ENCODE measurements at places on chromosomes 4 and X.

DNA sequence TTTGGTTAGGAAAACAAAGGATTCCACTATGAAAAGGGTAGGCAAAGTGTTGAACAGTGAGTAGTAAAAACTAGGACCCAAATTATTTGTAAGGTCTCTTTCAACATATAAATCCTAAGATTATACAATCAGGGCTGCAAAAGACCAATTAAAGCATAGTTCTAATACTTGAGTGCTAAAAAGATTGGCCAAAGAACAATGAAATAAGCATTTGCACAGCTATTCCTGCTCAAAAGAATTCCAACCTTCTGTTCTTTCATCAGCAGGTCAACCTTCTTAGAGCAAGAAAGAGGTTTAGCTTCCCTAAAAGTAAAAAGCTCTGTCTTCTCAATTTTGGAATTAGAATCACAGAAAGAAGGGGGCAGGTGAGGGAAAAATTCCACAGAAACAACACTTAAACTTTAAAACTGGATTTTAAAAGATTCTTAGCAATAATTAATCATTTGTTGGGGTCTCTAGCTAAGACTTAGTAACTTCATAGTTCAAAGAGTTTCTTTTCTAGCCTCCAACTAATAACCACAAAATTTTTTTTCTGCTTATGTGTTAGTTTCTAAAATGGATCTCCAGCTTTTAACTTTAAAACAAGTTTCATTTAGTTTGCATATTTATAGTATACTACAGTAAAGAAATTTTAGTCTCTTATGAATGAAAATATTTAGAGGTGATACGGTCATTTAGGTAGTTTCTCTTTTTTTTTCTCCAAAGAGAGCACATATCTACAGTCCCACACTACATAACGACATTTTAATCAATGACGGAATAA lies 16.3 kb downstream of the TSPAN5 start:
- no peak for DNase-seq

DNA sequence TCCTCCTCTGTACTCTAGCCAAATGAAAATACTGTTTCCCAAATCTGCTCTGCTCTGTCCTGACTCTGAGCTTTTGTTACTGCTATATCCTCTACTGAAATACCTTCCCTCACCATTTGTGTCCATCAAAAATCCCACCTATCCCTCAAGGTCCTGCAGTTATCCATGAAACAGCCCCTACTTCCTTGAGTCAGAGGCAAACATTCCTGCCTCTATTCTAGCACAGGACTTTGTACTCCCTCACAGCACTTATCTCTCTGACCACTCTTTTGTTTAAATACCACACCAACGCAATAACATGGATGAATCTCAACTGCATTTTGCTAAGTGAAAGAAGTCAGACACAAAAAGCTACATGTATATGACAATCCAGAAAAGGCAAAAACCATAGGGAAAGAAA lies 10.5 kb upstream of the RNF128 start:
- DNase-seq, result no peak

DNA sequence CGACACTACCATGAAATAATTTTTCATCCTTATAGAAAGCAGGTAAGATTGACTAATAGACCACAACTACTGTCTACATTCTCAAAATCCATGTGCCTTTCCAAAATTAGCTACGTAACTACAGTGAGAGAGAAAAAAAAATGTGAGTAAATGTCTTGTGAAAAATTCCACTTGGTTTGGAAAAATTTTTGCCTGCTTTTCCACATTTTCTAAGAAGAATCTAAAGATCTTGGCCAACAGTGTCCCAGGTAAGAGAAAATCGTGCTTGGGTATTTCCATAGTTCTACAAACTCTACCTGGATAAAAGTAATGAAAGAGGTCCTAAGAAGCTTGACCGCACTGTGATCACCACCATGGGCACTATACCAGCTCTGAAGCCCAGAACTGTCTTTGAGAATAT lies 1.4 kb upstream of the CLCN3 start:
- DNase-seq, result no peak

- DNase-seq, result no peak
These were observed 1226.6 kb upstream of the ADGRL3 start for GRCh38 chr4:59973492-59973891.

DNA sequence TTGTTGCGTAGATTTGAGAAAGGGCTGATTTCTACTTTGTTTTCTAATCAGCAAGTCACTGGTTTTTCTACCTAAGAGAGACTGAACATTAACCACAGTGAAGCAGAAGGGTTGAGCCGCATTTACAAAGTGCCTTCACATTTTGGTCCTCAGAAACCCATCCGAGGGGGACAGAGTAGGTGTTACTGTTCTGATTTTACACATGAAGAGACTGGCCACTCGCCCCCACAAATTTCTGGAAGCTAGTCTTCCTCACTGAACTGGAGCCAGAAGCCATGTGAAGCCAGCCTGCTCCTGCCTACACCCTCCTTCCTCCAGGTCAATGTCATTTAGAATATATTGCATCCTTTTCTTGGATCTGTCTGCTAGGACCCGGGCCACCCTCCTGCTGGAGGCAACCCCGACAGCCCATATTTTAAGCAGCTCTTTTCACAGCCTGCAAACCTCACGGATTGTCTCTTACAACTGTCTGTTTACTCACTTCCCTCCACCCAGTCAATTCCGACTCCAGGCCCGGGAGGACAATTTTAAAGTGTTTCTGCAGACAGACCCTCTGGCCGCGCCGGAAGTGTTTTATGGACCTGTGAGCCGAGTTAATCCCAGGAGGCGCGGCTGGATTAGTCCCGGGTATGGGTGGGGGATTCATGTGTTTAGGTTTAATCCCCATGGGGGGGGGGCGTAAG lies 73.2 kb upstream of the BCOR start:
- DNase-seq, result no peak

GRCh38 chrX:10120331-10120730 lies 36.4 kb upstream of the CLCN4 start:
- no peak for DNase-seq

DNA sequence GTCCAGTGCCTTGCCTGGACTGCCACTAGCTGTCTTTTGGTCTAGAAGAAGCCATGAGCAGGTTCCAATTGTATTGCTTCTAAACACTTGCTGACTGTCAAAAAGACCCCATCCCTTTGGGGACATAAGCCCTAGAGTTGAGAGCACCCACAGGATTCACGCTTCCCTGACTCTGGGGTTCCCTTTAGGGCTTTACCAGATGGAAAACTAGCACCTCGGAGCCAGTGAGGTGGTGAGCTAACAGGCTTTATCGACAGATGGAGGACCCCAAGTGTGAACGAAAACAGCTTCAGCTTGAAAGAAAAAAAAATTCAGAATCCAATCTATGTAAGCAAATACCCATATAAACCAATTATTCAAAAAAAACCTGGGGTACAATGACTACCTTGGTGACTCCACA lies 90.8 kb downstream of the NAA11 start:
- no peak for DNase-seq

- no peak for DNase-seq
These were observed 172.3 kb downstream of the SPRY1 start for GRCh38 chr4:123568936-123569335.

DNA sequence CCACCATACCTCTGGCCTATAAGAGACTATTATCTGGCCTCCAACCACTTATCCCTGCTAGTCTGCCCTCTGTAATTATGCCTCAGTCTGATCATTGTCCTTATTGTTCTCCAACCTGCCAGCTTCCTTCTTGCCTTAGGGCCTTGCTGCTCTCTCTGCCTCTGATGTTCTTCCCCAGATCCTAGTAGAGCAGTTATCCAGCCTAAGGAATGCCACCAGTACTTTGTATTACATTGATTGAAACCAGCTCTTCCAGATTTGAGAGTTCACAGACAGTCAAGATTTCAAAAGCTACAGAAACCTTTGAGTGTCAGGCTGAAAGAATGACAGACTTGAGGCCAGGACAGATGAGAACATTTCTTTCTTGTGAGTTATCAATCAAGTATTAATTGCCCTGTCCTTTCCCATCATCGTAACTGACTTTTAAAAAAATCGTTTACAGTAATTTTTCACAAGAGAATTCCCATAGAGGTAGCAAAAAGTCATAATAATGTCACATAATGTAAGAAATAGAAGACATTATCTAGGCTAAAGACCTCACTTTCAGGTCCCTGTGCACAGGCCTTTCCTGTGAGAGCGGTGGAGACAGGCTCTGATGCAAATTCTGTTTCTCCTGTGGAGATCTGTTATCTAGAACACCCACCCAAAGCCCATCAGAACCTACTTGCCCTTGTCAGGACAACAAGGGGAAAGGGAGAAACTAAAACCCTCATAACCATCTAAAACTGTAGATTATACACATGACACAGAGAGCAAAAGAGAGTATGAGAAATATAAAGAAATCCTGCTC lies 64.1 kb upstream of the GUCY1A1 start:
- DNase-seq, result no peak

GRCh38 chr4:131081069-131081468 lies 1985.1 kb downstream of the C4orf33 start:
- DNase-seq, result no peak

GRCh38 chrX:107684956-107685385 lies 56.7 kb downstream of the PRPS1 start:
- DNase-seq, result peak; percentile 92

GRCh38 chr4:133124746-133125145 lies 24.3 kb upstream of the PCDH10 start:
- DNase-seq, result no peak

DNA sequence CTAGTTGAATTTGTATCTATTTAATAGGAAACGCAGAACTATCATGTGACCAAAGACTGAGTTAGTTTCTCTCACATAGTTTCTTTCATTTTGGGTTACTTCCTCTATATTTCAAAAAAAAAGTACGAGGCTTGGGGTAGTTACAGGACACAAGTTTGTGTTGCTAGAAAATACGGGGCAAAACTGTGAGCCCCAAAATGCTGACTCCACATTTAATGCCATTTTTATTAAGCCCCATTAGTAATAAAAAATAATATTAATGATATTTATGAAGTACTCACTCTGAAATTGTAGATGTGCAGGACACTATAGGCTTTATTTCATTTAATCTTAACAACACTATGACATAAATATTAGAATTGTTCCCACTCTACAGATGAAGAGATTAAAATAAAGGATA lies 268.6 kb downstream of the DTHD1 start:
- DNase-seq, result no peak

- DNase-seq, result no peak
These were observed 82.8 kb downstream of the PHOX2B start for GRCh38 chr4:41665636-41666207.

- DNase-seq, result no peak
These were observed 2.0 kb upstream of the BEX4 start for GRCh38 chrX:103212749-103213457.

DNA sequence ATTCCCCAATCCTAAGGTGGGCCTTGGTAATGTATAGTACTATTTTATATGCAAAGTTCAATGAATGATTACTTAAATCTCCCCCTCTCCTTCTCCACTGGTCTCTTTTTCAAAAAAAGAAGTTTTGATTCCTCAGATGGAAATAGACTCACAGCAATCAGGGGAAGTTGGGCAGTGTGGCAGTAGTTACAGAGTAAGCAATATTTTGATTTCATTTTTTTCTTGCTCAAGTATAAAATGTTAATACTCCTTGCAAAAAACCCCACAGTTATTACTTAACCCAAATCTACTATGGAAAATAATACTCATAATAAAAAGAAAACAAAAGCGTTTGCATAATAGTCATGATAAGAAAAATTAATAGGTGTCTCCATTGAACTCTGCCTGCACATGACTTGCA lies 56.9 kb upstream of the CXCL8 start:
- DNase-seq, result no peak

DNA sequence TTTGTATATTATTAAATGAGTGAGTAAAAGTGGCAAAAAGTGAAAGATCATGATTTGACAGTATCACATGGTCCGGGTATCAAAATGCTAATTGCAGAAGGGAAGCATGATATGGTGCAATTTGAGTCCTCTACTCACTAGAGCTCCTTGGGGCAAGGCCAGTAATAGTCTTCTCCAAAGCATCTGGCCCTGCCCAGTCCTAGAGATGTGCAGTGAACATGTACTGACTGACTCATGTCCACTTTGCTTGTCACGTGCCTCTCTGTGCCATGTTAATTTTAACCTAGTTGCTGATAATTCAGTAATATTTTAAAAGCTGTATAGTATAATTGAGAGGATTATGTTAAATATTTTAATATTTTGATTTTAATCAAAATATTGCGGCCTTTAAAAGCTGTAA lies 54.6 kb upstream of the TENM3 start:
- no peak for DNase-seq

- no peak for DNase-seq
These were observed 45.6 kb downstream of the PDHA1 start for GRCh38 chrX:19389227-19389845.

- DNase-seq, result no peak
These were observed 74.5 kb downstream of the DCLK2 start for GRCh38 chr4:150152766-150153165.

DNA sequence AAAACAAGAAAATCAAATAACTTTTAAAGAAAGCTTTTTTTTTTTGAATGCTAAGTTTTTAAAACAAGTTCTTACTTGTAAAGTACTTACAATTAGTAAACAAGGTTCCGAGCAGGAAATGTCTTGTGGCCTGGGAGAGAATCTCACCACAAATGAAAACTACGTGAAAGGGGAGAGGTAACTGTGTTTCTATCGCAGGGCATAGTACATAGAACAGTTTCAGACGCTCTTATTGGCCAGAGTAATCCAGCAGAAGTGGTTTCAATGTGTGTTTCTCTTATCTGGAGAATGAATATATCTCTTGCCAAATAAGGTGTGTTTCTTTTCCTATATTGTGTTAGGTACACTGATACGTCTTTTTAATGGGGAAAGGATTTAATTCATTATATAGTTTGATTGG lies at the start of gene PLAC8:
PLAC8 (minus strand) TSS at position 154 of the 400 bp plus-strand sequence. CDS start 6,808 bp downstream, outside the sequence.
- DNase-seq, result no peak

- no peak for DNase-seq
These were observed 4.9 kb upstream of the NAF1 start for GRCh38 chr4:163171590-163171989.

DNA sequence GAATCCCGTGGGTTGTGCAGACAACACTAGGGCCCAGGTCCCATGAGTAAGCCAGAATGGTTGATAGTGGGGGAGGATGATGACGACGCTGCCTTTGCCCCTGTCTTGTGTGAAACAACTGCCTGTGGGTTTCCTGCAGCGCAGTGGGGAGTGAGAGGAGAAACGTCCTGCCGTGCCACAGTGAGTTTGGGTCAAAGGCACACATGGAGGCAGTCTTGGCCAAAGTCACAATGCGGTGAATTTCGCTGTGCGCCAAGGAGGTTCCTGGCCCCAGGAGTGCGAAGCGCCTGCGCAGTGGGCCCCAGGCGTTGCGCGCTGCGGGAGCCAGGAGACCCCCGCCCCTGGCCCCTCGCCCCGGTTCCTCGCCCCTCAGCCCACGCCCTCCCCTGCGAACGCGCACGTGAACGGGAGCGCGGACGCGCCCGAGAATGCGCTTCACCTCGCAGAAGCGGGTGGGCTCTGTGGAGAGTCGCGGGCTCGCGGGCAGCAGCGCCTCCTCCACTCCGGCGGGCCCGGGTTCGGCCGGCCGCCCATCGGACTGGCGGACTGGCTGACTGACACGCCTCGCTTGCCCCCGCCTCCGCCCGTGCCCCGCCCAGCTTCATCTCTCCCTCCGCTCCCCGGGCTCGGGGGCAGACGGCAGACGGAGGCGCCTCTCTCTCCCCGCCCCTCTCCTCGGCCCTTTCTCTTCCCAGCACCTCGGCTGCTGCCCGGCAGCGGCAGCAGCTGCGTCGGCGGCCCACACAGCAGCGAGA lies at the start of gene NUDT10:
NUDT10 (plus strand) TSS at position 635 of the 755 bp plus-strand sequence. CDS start 144 bp downstream, outside the sequence.
- peak; percentile 69 for DNase-seq

GRCh38 chrX:107826238-107827029 lies 768 bp downstream of the MID2 start:
- DNase-seq, result peak; percentile 74
